ENCODE measurements at places on chromosomes 12 and 14.
A peak's percentile ranks its signal among the peaks of the same experiment; 100 is the strongest.

DNA sequence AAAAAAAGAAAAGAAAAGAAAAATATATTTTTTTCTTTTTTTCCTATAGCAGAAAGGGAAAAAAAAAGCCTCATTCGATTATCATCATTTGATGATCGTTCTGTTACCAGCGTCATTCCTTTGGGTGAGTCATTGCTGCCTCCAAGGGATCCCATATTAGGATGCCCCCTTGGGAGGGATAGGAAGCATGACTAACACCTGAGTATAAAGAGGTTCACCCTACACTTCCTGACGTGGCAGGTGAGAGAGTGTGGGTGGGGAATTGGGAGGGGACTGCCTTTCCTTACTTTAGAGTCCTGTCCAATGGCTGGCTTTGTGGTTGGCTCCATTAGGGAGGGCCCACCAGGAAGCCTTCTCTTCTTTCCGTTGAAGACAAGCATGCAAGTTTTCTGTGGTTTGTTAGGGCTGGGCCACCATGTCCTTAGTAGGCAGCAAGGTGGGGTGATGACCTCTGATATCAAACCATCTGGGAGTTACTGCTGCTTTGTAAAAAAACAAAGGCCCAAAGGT lies 56.1 kb upstream of the FUT8 start:
- peak; percentile 23 for DNase-seq

DNA sequence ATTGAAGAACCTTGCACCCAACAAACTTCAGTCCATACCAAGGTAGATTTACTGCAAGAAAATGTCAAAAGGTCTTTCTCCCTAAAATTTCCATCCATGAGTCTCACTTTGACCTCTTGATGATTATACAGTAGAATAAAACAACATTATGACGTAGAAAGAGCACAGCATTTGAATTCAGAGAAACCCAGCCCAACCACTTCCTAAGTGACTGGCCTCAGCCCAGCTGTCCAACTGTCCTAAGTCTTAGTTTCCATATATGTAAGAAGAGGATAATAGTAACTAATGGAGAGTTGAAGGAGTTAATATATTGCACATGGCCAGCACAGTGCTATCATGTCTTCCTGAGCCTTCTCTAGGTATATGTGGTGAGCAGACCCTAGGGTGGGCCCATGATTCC lies 41.0 kb upstream of the NELL2 start:
- DNase-seq = no peak

DNA sequence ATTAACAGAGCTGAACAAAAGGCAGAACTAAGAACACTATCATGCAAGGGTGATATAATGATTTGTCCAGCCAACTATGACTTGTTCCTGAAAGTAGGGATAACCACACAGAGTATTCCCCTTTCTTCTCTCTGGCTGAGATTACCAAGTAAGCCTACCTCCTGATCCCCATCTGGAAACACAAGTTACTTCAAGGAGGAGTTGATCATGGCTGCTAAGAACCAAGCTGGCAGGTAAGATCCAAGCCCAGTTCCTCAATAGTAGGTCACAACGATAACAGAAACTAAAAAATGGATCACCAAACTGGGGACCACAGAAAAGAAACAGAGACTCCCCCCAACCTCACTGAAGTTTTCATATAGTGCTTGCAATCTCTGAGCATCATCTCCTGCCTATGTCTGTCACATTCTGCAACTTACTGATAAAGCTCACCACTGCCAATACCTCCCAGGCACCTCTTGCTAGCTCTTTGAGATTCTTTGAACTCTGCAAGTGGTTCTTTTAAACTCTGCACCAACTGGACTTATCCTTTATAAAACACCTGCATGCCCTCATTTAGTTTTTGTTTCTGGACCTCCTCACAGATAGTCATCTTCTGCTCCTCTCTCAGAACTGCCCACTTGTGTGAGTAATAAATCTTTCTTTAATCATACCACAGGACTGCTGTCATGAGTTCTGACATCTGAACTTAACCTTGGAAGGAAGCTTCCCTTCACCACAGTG lies 76.6 kb downstream of the LRP6 start:
- DNase-seq = no peak

- DNase-seq = peak; percentile 60
Observed at GRCh38 chr12:111056618-111057521, 136.5 kb upstream of the MYL2 start.

DNA sequence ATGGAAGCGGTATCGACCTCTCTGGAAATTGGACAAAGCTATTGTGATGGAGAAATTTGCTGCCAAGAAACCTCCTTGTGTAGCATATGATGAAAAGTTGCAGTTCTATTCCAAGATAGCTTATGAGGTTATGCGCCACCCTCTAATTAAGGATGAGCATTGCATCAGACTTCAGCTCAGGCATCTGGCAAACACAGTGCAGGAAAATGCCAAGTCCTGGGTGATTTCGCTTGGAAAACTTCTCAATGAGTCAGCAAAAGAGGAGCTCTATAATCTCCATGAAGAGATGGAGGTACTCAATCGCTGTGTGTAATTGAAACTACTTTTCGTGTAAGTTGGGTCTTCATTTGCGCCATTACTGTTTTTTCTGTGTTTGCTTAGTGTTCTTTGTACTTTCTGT lies 51.2 kb downstream of the DNAH10 start:
- DNase-seq = no peak

- no peak for DNase-seq
Observed at GRCh38 chr12:11477110-11477509, 81.7 kb upstream of the PRB2 start.

GRCh38 chr12:101838628-101839323 lies 8.0 kb upstream of the GNPTAB start:
- DNase-seq = no peak

DNA sequence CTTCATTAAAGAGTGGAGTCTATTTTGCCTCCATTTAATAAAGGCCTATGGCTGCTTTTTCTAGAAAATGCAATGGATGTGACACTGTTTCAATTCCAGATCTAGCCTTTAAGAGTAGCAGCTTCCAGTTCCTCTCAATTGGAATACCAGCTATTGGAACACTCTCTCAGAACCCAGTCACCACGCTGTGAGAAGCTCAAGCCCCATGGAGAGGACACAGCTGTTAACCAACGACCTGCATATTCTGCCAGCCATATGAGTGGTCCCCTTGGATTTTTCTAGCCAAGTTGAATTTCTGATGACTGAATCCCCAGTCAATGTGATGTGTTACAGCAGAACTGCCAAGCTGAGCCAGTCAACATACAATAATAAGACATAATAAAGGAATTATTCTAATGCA lies 131.8 kb downstream of the TMTC3 start:
- no peak for DNase-seq

DNA sequence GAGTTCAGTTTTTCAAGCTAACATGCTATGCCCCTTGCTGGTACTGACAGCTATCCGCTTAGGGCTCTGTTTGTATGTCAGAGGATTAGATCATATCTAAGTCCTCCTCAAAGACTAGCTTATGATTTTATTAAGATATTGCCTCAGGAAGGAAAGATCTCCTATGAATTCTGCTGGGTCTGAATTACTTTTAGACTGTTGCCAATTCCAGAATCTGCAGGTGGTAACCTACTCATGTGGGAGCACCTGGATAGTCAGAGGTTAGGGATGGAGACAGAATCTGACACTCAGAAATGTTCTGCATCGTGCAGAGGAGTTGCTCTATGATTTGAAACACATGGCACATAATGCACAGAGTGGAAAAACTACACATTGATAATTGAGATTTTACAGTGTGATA lies 843.4 kb downstream of the SLC6A15 start:
- DNase-seq = no peak

Measured in stimulated activated CD4-positive, alpha-beta T cell treated with anti-CD3 and anti-CD28 coated beads, Interleukin-12 subunit alpha, Interleukin-12 subunit beta, amount 100 ng/mL, for 48 hours (primary cell).